ENCODE measurements at places on chromosomes 3 and 15.

GRCh38 chr3:63952248-63952594 is 40.0 kb upstream of the SCAANT1 start:
- DNase-seq, result no peak

GRCh38 chr3:142972092-142972753 is 8.7 kb upstream of the PAQR9 start:
- DNase-seq, result no peak

GRCh38 chr15:43232289-43232874 is 11.6 kb upstream of the EPB42 start:
- DNase-seq, result no peak

- DNase-seq, result no peak
Observed at GRCh38 chr3:58249358-58250092, 11.9 kb downstream of the ABHD6 start.

DNA sequence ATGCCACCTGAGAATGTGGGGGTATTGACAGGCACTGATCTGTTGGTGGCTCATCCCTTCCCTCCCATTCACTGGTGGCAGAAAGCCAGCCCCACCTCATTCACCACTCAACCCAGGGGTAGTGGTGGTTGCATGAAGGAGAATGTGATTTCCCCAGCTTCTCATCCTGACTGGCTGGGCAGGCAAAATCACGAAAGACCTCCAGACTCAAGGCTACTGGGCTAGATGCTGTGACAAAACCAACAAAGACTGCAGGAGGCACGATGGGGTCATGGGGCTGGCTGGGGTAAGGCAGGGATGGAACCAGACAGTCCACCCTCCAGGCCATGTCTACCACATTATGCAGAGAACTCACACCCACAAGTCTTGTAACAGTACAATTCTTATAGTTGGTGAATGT is 33.9 kb downstream of the FSTL1 start:
- DNase-seq, result no peak

Measured in esophagus squamous epithelium (tissue), 5 donors.